ENCODE measurements at places on chromosomes 12 and 14.

DNA sequence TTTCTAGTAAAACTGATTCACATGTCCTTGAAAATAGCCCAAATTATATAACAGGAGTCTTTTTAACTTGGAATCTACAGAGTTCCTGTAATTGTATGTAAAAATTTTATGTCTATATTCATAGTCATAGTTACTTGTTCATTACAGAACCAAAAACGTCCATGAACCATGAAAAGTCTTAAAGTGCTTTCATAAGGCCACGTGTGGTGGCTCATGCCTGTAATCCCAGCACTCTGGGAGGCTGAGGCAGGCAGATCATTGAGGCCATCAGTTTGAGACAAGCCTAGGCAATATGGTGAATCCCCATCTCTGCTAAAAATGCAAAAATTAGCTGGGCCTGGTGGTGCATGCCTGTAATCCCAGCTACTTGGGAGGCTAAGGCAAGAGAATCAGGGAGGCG, 48.4 kb downstream of the GALNT4 start:
- DNase-seq = no peak

DNA sequence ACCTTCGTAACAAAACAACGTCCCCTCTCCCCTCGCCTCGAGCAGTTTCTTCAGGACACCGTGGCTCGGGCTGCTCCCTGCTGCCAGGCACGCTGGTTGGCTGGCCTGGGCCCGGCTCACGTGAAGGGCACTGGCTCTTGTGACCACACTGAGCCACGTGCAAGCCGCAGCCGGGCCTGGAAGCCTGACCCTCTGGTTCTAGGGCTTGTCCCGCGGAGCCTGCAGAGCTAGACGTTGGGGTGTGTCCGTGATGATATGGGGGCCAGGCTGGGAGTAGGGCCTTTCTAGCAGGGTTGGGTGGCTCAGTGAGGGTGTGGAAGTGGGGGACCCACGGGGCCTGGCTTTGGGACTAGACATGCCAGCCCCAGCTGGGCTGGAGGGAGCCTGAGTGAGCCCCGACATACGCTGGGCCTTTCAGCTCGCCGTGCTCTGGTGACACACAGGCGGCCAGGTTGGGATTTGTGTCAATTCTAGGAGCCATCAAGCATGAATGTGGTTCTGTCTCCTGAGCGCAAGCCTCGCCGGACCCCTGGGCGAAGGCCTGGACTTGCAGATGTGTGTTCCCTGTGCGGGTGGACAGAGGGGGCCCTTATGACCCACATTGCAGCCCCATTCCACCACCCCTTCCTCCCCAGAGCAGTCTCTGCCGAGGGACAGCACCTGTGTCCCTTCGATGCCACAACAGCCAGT, 13.6 kb upstream of the AMN start:
- DNase-seq = no peak

GRCh38 chr12:67630373-67631088, 18.0 kb upstream of the DYRK2 start:
- DNase-seq = peak; percentile 11

- no peak for DNase-seq
These were observed 6.1 kb downstream of the SOS2 start for GRCh38 chr14:50225067-50225973.

- DNase-seq = no peak
These were observed 949 bp downstream of the PLBD2 start for GRCh38 chr12:113359133-113359938.

- DNase-seq = no peak
These were observed 894.0 kb downstream of the NRXN3 start for GRCh38 chr14:79064214-79064613.

DNA sequence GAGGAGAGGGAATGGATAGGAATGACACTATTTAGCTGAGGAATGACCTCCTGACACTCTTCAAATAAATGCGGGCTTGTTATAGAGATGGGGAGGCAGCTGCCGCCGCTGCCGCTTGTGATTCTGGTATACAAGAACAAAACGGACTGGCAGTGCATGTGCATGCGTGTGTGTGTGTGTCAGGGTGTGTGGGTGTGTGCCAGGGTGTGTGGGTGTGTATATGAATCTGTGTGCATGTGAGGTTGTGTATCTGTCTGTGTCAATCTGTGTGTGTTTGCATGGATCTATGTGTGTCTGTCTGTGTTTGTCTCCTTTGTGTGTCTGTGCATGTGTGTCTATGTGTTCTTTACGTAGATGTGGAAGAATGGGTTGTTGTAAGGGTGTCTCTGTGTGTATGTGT, 26.0 kb upstream of the LHX5 start:
- DNase-seq = no peak

DNA sequence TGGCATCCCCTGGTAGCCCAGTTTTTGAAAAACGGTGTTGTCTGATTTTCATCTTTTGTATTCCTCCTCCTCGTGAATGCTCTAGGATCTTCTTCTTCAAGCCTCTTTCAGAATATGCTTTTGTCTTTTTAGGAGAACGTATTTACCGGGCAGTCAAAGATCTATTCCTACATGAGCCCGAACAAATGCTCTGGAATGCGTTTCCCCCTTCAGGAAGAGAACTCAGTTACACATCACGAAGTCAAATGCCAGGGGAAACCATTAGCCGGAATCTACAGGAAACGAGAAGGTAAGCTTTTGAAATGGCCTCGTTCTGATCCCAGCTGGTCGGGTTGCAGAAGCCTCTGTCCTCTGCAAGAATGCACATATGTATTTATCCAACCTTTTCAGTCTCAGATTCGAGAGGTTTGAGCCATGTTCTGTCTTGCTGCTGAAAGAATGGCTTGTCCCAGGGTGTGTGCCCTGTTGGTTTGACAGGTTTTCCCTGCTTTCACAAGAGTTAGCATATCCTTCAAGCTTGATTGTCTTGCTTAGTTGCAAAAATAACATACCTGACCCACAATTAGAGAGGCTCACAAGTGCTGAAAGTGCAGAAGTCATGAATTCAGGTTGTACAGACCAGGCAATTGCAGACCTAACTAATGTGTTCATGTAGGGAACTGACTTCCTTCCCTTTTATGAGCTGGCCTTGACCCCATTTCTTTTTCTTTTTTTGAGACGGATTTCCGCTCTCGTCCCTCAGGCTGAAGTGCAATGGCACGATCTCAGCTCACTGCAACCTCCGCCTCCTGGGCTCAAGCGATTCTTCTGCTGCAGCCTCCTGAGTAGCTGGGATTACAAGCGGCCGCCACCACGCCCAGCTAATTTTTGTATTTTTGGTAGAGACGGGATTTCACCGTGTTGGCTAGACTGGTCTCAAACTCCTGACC, 6.8 kb downstream of the KMT5A start:
- DNase-seq = no peak

- DNase-seq = no peak
These were observed 154.8 kb upstream of the FAR2 start for GRCh38 chr12:28994179-28994715.

DNA sequence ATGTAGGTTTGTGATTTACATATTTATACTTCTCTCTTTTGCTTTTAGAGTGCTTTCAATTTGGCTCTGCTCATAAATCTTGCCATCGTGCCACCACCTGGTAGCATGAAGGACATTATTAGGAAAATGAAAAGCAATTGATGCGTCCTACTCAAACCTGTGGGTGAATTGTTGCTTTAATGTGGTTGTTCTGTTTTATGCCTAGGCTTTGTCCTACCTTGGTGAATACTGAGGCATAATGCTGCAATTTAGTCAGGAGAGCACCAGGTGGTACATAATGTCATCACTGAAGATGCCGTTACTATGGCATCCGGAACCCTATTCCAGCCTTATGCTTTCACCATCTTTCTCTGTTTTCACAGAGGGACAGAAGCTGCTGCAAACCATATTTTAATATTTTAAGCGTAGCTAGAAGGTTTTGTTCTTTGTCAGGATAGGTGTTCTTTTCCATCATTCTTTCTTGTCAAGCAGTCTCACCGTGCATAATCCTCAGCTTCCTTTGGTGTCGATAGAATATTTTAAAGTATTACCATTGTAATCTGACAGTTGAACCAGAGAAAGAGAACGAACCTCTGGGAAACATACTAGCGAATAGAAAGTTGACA, 68.5 kb upstream of the PKP2 start:
- peak; percentile 95 for DNase-seq

DNA sequence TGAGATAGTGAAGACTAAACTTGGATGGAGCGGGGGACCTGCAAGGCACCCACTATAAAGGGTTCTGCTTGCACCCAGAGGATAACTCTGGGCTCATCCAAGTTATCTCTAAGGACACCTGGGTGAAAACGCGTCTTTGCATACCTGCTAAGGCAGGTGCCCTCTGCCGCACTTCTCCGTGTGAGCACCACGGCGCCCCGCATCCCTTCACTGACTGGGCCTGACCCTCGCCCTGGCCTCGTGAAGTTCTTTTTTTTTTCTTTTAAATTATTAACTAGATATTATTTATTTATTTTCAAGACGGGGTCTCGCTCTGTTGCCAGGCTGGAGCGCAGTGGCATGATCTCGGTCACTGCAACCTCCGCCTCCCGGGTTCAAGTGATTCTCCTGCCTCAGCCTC, 20.0 kb upstream of the APOF start:
- no peak for DNase-seq

DNA sequence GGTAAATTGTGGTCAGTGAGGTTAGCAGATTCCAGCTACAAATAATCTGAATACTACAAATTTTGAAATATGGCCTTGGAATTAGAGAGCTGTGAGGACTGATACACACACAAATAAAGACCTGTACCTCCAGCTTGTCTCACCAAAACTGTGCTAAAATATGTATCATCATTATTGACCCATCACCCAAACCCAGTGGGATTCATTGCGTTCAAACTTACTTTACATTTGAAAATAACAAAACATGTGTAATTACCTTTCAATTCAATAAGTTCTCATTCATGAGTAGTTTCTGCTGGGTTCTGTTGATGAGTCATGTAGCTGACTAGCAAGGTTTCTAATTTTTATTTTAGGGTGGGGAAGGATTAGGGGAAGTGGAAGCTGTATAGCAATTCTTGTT, 170.9 kb downstream of the MSRB3 start:
- no peak for DNase-seq

DNA sequence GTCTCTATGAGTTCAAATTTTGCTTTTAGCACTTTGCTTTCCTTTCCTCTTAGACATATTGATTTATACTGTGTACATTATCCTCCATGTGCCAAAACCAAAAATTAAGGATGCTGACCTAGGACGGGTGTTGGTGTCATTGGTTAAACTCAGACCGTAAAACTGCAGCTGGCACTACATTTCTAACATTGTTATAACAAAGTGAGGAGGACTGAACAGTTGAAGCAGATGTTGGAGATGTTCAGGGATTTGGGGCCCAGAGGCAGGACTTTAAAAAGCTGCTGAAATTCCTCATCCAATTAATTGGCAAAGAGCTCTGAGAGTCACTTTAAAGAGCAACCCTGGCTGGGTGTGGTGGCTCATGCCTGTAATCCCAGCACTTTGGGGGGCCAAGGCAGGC, 72.4 kb downstream of the TMTC1 start:
- DNase-seq = no peak

GRCh38 chr14:83757916-83758315, 1772.0 kb upstream of the FLRT2 start:
- no peak for DNase-seq

GRCh38 chr14:70709726-70710382, 68.1 kb downstream of the TTC9 start:
- peak; percentile 96 for DNase-seq

DNA sequence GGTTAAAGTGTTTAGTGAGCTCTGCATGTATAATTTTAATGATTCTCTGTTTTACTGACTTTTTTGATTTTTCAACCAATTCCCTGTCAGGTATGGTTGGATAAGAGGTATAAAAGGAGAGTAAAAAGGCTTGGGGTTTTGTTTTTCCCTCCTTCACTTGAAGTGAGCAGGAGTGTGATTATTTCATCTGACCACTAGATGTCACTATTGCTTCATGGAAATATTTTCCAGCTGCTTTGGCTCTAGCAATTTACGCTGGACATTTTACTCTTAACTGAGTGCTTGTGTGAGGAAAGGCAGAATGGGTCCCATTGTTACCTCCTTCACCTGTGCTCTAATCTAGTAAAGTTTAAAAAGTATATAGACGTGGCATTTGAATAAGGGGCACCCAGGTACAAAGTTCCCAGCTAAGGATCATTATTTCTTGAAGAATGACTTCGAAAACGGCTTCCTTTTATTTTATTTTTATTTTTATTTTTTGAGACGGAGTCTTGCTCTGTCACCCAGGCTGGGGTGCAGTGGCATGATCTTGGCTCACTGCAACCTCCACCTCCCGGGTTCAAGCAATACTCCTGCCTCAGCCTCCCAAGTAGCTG, 66.5 kb downstream of the TBC1D30 start:
- DNase-seq = peak; percentile 65

DNA sequence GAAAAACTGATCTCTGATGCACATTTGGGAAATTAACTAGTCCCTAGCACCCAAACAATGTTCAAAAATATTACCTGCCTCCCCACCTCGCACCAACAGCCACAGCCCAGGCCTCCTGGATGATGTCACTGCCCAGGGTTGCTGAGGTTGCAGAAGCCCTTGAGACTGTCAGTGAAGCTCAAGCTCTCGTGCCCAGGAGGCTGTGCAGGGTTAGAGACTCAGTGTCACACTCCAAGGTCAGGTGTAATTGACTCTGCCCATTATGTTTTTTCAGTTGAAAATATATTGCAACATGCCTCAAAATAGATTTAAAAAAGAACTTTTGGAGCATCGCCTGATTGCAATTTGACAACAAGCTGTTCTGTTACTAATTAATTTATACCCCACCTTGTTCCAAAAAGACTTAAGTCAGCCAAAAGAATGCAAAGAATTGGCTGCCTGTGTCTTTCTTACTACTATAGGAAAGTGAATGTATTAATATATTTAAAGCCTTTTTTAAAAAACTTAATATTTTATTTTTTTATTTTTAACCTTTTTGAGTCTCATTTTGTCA, 72.3 kb downstream of the CMAS start:
- no peak for DNase-seq

DNA sequence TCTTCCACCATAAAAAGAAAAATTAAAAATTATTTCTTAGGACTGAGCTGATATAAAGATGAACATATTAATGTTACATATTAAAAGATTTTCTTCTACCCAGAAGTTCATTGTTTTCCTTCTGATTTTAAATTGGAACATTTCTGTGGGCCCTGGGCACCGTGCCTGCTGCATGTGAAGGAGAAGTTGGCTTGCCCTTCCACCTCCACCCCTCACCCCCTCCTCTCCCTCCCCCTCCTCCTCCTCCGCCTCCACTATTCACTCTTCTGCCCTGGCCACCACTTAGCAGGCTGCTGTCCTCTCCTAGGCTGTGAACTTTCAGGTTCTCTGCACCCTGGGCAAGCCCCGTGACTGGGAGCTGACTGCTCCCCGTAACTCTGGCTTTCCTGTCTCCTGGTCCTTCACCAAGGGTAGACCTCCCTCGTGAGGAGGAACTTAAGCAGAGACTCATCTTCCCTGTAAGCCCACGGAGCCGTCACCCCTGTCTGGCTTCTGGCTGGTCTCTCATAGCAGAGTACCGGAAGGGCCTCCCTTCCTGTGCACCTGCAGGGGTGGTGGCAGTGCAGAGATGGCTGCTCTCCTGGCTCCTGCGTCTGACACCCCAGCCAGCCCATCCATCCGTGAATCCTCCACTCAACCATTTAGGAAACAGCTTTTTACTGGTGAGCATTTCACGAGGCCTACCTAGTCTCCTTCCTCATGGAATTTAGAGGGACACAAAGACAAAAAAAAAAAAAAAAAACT, 12.8 kb downstream of the TUNAR start:
- no peak for DNase-seq

- DNase-seq = no peak
These were observed 37.2 kb upstream of the BDKRB2 start for GRCh38 chr14:96167224-96168148.

GRCh38 chr12:48034835-48035805, 30.8 kb upstream of the COL2A1 start:
- DNase-seq = no peak
